WTC11 (cell line): ENCODE measurements at places on chromosomes 2 and 18. TPM values are rescaled to one million over a fixed set of nuclear protein-coding genes. Genes with fewer than 3 reads are reported as not detected.

Gene CABYR
- total RNA-seq: 12.9 to 19.3 TPM (median 16.1 TPM) in 3 replicates

Gene CAVIN2
- 0.14 to 0.28 TPM (median 0.27 TPM) in 3 replicates for total RNA-seq

Gene HMSD
- total RNA-seq: 3.0 to 8.1 TPM (median 6.1 TPM) in 3 replicates

Gene IAH1
- total RNA-seq: 14.4 to 18.0 TPM (median 16.5 TPM) in 3 replicates

DNA sequence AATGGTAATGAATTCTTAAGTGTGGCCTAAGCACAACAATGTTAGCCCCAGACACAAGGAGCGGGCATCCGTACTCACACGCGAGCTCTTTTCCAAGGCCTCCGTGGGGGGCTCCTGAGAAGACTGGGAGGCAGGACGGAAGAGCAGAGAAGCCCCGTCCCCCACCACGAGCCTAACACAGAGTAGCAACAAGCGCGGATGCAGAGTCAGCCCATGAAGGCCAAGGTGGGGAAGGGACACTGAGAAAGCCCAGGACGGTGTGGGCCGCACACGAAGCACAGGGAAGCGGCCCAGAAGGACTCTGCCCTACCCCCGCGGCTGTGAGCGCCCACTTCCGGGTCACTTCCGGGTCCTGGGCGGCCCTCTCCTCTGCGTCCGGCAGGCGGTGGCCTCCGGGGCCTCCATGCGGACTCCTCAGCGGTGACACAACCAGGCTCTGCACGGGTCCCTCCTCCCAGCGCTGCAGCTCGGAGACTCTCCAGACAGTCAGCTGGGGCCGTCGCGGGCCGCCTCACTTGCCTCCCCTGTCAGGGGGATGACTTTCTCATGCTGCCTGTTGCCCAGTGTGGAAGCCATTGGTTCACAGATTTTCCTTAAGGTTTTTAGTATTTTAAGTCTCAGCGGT is 151.5 kb downstream of the MTCL1 start:
- no peaks in the 10 kb centered on the region for H3K36me3 ChIP-seq
- H3K4me3 ChIP-seq: no peak overlapping the region
- DNase-seq: peak; percentile 24

GRCh38 chr2:79717364-79718007 is 204.6 kb downstream of the CTNNA2 start:
- peak overlapping the region; percentile 61; the same call in 1 of the 2 replicates for H3K27ac ChIP-seq
- H3K4me1 ChIP-seq: peaks cover 12% of the 10 kb centered on the region
- H3K4me3 ChIP-seq: no peak overlapping the region
- DNase-seq: peak; percentile 16
- no peaks in the 10 kb centered on the region for H3K36me3 ChIP-seq

DNA sequence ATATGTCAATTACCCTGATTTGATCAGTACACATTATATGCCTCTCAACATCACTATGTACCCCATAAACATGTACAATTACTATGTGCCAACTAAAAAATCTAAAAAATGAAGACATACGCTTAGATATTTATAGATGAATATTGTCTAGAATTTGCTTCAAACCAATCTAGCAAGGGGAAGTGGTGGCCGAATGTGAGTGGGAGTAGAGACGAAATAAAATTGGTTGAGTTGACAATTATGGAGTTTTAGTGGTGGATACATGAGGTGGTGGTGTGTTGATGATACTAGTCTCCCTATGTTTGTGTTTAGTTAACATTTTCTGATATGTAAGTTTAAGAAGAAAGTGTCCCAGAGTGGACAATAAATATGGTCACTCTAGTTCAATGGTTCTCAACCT is 49.0 kb downstream of the SDC1 start:
- no peak overlapping the region for H3K4me3 ChIP-seq
- H3K27me3 ChIP-seq: no peaks in the 10 kb centered on the region
- no peaks in the 10 kb centered on the region for H3K36me3 ChIP-seq
- H3K27ac ChIP-seq: no peak overlapping the region

- no peak overlapping the region for H3K27ac ChIP-seq
- H3K27me3 ChIP-seq: no peaks in the 10 kb centered on the region
- no peak for DNase-seq
- H3K4me1 ChIP-seq: no peaks in the 10 kb centered on the region
- peaks cover 4% of the 10 kb centered on the region; the same call in 1 of the 2 replicates for H3K36me3 ChIP-seq
These were observed 266.2 kb upstream of the SLC39A10 start for GRCh38 chr2:195390686-195391321.

DNA sequence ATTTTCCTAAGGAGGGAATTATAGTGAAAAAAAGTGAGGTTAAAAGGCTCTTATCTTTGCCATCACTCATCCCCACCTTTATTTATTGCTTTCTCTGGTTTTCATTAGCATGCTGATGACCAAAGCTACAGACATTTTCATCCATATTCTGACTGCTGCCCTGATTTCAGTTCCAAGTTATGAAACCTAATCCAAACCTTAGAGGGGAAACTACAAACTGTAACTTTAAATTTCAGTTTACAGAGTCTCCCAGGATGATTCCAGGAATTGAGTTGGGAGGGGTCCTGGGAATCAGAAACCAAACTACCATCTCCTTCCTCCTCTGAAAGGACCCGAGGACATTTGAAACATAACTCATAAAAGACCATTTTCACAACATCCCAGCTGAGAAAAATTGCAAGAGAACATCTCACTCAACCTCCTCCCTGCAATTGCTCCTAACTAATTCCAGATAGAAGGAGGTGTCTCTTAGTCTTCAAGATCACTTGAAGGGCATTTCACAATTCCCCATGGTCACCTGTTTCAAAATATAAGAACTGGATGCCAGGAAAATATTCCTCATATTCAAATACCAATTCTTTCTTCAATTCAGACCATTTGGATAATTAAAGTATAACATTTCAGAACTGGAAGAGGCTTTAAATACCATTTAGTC is 520.6 kb downstream of the TNS1 start:
- no peak overlapping the region for H3K4me3 ChIP-seq
- H3K27me3 ChIP-seq: 0 out of 2 replicates have a peak, but pooled peaks cover 3% of the 10 kb centered on the region
- H3K27ac ChIP-seq: no peak overlapping the region
- no peaks in the 10 kb centered on the region for H3K36me3 ChIP-seq
- no peak for DNase-seq

GRCh38 chr2:123693836-123694235 is 331.3 kb upstream of the CNTNAP5 start:
- no peak for DNase-seq
- H3K27ac ChIP-seq: no peak overlapping the region
- no peaks in the 10 kb centered on the region for H3K36me3 ChIP-seq
- peaks cover 11% of the 10 kb centered on the region for H3K4me1 ChIP-seq
- no peaks in the 10 kb centered on the region for H3K27me3 ChIP-seq

DNA sequence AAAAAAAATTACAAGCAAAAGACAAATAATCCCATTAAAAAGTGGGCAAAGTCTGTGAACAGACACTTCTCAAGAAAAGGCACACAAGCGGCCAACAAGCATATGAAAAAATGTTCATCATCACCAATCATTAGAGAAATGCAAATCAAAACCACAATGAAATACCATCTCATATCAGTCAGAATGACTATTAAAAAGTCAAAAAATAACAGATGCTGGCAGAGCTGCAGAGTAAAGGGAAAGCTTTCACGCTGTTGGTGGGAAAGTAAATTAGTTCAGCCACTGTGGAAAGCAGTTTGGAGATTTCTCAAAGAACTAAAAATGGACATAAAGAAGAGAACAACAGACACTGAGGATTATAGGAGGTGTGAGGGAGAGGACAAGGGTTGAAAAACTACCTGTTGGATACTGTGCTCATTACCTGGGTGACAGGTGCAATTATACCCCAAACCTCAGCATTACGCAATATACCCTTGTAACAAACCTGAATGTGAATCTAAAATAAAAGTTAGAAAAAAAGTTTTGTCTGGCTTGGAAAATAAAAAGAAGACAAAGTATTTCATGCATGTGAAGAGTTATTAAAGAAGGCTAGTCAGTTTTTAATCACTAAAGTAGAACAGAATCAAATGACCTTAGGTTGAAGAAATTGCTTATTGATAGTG is 8.7 kb upstream of the ACSL3 start:
- no peak for DNase-seq
- H3K4me3 ChIP-seq: no peak overlapping the region
- no peak overlapping the region for H3K27ac ChIP-seq
- no peaks in the 10 kb centered on the region for H3K4me1 ChIP-seq

DNA sequence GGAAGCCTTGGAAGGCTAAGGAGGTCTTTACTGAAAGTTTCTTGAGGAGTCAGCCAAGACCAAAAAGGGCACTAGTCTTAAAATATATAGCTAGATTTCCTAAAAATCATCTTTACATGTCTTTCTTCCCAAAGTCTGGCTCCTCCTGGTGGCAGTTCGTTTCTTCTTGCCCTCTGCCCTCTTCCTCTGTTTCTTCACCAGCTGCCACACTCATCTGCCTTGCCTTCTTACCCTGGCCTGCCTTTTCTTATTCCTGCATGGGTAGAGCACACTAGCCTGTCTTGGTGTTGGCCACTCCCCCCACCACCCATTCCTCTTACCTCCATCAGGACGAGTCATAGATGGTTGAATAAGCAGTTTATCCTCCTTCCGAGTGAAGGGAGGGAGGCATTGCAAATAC is 129.8 kb downstream of the RAPGEF4 start:
- H3K27ac ChIP-seq: no peak overlapping the region
- no peak for DNase-seq
- H3K4me1 ChIP-seq: peaks cover 5% of the 10 kb centered on the region
- H3K4me3 ChIP-seq: no peak overlapping the region
- no peaks in the 10 kb centered on the region for H3K27me3 ChIP-seq

DNA sequence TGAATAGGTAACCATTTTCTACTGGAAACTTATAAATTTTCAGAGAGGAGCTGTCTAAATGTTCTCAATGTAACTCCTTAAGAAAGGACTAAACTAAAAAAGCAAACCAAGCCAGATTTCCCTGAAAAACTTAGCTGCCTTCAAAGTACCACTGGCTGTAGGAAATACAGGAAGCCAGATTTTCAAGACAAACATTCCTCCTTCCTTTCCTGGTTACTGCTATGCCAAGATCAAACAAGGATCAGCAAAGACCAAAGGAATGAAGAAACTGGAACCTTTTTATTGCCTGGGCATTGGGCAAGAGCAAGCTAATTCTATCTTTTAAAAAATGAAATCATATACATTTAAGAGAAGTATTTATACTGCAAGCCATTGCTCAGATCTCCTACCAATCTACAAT is 212.7 kb downstream of the DYM start:
- no peak overlapping the region for H3K4me3 ChIP-seq
- no peak overlapping the region for H3K27ac ChIP-seq
- H3K27me3 ChIP-seq: no peaks in the 10 kb centered on the region
- H3K36me3 ChIP-seq: peaks cover 29% of the 10 kb centered on the region

DNA sequence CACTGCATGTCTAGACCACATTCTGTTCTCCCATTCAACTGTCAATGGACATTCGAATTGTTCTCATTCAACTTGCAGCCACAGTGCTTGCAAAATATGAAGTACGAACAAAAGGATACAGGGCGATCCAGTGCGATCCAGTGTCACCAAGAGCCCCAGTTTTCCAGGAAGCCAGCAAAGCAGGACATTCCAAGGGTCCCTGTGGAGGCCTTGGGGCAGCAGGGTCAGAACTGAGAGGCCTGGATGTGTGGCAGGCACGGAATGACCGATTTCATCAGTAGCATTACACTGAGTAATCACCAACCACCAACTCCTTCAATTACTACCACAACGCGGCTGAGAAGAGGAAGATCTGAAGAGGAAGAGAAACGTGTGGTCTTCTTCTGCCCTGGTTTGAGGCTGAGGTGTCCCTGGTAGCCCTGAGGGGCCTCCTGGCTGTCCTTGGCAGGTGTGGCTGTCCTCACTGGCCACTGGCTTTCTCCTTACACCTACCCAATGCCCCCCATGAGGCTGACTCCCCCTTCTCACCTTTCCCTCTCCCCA is 172.7 kb upstream of the FHL2 start:
- peaks cover 17% of the 10 kb centered on the region for H3K4me1 ChIP-seq
- DNase-seq: no peak
- H3K36me3 ChIP-seq: no peaks in the 10 kb centered on the region
- H3K4me3 ChIP-seq: no peak overlapping the region
- H3K27ac ChIP-seq: no peak overlapping the region

DNA sequence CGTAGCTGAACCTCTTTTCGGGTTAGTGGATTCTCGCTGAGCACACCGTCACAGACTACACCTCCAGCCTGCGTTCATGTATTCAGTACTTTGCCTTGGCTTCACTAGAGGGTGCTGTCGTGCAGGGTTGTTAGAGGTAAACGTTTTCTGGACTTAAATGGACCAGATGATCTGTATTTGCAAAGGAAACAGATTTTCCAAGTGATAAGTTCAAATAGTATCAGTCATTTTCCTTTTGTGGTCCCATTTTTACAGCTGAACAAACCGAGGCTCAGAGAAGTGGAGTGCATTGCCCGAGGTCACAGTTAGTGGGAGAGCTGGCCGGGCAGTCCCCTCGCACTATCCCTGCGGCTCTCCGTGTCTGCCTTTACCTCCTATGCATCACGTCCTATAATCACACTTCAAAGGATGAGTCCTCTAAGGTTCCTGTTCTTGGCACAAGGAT is 125.9 kb downstream of the MAP4K4 start:
- DNase-seq: peak; percentile 71
- H3K4me3 ChIP-seq: no peak overlapping the region
- no peaks in the 10 kb centered on the region for H3K27me3 ChIP-seq
- no peak overlapping the region for H3K27ac ChIP-seq

DNA sequence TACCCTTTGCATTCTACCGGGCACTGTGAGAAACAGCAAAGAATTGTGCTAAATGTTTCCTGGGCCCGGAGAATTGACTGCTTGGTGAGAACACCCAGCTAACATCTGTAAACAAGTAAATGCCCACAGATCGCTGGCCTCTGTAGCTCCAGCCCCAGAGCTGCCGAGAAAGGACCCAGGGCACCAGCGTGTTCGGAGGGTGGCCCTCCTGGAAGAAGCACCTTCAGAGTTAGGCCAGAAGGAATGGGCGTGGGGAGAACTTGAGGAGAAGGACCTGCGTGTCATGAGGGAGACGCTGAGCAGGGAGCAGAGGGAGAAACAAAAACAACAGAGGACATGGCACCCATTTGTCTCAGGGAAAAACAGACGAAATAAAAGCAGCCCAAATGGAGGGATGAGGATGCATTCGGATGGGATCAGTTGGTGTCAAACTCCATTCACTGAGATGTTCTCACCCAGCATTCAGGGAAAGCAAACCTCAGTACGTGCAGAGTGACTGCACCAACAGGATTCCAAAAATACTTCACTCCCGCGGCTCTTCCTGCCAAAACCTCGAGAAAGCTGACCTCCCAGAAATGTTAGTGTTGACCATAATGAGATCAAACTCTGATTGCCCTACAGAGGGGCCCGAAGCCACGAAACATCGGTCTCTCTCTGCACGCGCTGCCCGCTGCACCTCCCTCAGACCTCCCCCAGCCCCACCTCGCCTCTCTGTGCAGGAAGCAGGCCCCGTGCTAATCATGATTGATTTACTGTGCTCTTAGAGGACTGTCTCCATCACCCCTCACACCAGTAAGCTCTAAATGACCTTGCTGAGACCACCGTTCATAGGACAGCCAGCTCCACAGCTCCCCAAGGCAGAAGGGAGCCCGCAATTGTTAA is 376.3 kb upstream of the SALL3 start:
- peaks cover 12% of the 10 kb centered on the region; the same call in 1 of the 2 replicates for H3K4me1 ChIP-seq
- DNase-seq: no peak
- H3K36me3 ChIP-seq: peaks cover 34% of the 10 kb centered on the region
- no peak overlapping the region for H3K4me3 ChIP-seq

DNA sequence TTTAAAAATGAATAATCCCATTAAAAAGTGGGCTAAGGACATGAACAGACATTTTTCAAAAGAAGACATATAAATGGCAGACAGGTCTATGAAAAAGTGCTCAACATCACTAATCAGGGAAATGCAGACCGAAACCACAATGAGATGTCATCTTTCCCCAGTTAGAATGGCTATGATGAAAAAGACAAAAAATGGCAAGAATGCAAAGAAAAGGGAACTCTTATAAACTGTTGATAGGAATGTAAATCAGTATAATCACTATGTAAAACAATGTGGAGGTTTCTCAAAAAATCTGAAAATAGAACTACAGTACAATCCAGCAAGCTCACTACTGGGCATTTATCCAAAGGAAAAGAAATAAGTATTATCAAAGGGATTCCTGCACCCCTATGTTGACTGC is 169.2 kb downstream of the METTL4 start:
- H3K27ac ChIP-seq: no peak overlapping the region
- no peak overlapping the region for H3K4me3 ChIP-seq
- no peaks in the 10 kb centered on the region for H3K4me1 ChIP-seq
- DNase-seq: no peak
- no peaks in the 10 kb centered on the region for H3K36me3 ChIP-seq
